ENCODE measurements at places on chromosomes 12 and 14.

GRCh38 chr12:121461048-121461447 lies 61.1 kb downstream of the RNF34 start:
- no peak for DNase-seq

- DNase-seq: no peak
Measured at GRCh38 chr12:125184213-125184967, 119.2 kb downstream of the AACS start.

DNA sequence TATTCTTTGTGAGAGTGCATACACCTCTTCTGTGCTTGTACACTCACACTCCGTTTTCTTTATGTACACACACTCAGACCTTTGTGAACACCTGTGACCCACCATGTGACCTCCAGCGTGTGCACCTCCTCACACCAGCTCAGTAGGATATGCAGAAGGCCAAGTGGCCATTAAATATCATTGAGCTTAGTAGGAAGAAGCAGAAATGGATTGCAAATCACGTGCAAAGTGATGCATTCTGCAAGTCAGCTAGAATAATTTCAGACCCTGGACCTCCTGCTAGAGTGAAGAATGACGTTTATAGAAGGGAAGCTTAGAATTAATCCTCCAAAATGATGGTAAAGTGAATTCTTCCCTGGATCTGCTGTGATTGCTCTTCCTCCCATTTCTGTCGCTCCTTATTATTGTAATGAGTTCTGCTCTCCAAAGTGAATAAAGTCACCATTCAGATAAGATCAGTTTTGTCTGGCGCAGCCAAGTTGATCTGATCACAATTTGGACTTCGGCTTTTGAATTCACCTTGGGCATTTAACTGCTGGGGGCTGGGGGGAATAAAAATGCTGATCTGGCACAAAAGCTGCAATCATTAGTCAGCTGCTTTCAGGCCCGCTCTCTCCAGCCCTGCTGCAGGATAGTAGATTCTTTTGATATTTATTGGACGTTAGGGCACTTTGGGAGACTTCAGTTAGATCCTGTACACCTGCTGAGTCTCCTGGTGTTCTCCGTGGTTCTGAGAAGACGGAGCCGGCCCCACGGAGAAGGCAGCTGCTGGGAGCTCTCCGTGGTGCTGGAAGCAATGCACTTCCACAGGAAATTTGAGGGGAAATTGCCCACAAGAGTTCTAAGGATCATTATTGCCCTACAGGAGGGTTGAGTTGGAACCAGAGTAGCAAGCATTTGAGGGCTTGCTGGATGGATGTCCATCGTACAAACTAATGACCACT lies 12.4 kb upstream of the NRXN3 start:
- DNase-seq: no peak

DNA sequence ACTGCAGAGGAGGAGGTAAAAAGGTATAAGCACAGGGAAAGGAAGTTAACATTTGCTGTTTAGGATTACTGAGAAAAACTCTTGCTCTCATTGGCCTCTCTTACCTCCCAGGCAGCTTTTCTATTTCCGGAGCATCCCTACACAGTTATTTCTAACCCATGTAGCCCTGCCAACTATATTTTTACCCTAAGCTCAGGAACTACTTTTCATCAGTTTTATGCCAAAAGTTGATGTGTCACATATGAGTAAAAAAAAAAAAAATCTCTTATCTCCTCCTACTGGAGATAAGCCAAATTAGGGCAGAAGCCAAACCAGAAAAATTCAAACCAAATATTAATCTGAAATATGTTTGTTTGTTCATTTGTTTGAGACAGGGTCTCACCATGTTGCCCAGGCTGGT lies 34.4 kb upstream of the PSMA6 start:
- DNase-seq: no peak

DNA sequence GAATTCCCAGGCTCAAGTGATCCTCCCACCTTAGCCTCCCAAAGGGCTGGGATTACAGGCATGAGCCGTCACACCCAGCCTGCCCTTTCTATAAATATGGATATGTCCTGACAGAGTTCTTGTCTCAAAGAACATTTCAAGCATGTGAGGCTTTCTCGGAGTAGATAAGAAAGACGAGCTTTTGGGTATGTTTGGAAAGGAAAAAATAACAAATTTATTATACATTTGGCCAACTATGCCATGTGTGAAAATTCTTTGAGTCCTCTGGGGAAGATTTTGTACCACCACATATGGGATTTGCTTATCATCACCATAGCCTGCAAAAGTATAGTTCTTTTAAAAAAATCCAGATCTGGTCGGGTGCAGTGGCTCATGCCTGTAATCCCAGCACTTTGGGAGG lies 23.7 kb upstream of the MYBPC1 start:
- DNase-seq: no peak

DNA sequence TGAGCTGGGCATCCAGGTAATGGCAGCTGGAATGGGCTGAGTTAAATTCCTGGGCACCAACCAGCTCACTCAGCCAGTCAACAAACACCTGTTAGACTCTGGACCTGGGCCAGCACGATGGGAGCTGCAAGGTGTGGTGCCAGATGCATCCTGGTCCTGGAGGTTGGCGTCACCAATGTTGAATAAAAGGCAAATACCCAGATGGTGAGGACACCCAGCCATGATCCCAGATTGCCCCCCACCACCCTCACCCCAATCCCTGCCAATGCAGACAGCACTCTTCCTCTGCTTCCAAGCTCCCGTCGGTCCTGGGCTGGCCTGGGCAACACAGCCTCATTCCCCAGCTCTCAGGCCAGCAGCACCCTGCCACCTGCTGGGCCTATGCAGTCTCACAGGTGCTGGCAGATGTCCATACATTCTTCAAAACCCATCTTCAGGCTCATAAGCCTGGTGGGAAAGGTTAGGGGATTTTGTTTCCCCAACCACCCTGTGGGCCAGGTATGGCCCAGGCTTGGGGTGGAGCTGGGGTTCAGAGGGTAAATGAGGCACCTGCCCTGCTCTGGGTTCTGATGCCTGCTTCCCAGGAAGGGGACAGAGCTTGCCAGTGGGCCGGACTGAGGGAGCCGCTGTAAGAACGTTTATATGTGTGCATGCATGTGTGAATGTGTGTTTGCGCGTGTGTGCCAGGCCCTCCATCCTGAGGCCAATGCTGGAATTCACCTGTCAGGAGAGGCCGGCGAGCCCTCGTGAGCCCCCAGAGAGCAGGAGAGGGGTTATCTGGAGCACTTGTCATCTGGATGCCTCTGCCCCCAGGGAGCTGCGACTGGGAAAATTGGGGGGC lies 58.0 kb downstream of the LGMN start:
- DNase-seq: peak; percentile 48

GRCh38 chr12:105352052-105352451 lies 21.6 kb downstream of the C12orf75 start:
- no peak for DNase-seq

DNA sequence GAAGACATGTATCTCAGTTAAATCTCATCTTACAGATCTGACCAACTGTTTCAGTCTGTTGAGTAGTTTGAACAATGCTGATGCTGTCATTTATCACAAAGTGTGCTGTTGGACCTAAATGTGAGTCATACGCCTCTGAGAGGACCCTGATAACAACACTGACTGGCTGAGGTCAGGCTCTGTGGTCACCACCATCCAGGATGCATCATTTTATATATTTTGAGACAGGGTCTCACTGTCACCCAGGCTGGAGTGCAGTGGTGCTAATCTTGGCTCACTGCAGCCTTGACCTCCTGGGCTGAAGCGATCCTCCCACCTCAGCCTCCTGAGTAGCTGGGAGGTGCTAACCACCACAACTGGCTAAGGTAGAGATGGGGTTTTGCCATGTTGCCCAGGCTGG lies 181.0 kb upstream of the RGS6 start:
- DNase-seq: no peak

DNA sequence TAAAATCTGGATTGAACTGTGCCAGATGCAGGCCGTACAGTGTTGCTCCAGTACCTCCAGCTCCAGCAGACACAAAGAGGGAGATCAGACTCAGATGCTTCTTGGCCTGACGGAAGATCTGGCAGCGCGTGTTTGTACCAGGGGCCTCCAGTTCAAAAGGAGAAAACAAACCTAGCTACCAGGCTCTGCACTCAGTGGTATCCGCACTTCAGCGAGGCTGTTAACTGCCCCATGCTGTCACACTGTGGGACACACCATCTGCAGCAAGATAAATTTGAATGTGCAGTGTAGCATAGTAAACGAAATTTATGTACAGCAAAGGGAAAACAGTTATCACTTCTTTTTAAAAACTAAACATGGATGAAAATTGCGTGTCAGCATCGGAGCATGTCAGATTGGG lies 5.1 kb downstream of the DYNC1H1 start:
- DNase-seq: no peak

DNA sequence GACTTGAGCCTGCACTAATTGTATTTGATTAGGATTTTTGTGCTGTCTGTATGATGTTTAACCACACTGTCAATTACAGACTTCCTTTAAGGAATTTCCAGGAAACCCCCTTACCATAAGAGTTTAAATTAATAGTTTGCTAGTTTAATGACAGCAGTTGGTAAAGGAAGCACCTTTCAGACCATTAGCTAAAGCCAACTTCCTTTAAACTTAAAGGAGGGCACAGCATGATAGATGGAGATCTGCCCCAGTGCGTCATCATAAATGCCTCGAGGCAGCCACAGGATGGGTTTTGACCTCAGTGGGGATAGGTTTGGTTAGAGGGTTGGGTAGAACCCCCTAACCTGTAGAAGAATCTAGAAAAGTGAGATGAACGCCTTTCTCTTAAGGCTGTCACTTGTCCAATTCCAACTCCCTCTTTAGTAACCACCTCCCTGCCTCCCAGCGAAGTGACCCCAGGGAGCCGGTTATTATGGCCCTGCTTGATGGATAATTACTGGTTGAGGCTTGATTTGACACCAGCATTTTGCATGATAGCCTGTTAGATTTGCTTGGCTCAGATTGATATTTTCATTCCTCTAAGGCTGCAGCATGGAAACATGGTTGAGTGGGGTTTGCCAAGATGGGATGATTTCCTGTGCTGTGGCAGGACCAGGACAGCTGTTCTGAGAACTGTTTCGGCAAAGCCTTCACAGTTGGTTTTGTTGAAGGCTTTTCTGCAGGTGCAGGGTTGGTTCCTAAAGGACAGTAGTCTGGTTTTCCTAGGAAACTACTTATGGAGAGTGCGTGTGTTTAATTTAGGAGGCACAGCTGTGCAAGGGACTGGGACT lies 62.7 kb downstream of the CHST11 start:
- no peak for DNase-seq

DNA sequence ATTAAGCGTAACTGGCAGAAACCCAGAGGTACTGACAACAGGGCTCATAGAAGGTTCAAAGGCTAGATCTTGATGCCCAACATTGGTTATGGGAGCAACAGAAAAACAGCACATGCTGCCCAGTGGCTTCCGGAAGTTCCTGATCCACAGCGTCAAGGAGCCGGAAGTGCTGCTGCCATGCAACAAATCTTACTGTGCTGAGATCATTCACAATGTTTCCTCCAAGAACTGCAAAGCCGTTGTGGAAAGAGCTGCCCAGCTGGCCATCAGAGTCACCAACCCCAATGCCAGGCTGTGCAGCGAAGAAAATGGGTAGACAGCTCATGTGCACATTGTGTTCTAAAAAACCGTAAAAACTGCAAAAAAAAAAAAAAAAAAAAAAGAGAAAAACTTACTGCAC lies 192.3 kb downstream of the MON2 start:
- DNase-seq: no peak

- DNase-seq: no peak
Measured at GRCh38 chr12:69908203-69908602, 83.2 kb downstream of the MYRFL start.

DNA sequence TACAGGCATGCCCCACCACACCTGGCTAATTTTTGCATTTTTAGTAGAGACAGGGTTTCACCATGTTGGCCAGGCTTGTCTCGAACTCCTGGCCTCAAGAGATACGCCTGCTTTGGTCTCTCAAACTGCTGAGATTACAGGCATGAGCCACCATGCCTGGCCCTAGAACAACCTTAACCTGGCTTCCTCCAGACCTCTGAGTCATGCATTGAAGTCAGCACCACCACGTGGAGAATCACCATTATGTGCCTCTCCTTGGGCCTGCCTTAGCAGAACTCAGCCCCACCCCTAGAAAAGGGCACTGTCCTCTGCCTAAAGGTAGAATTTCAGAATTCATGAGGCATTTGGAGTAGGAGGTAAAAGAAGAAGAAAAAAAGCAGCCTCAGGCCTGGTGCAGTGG lies 49.0 kb downstream of the LIMA1 start:
- no peak for DNase-seq

- no peak for DNase-seq
Measured at GRCh38 chr14:49960453-49960852, 67.6 kb downstream of the ARF6 start.

DNA sequence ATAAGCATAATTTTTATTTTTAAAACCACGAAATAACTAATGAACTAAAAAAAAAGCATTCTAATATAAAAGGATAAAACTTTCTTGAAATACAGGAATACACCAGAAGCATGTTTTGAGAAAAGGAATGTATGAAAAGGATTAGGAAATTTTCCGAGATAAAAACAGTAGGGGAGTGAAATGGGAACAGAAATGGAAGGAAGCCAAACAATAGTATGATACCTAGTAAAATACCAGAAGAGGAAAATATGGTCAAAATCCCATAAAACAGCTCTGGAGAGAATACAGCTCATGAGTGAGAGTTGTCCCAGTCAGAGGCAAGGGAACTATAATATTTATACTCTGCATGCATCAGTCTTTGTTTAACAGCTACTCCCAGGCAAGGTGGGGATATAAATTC lies 1016.2 kb downstream of the SLC6A15 start:
- no peak for DNase-seq

- no peak for DNase-seq
Measured at GRCh38 chr12:106942775-106943174, 12.9 kb upstream of the TMEM263 start.

- DNase-seq: no peak
Measured at GRCh38 chr14:29803045-29803444, 124.6 kb downstream of the PRKD1 start.

DNA sequence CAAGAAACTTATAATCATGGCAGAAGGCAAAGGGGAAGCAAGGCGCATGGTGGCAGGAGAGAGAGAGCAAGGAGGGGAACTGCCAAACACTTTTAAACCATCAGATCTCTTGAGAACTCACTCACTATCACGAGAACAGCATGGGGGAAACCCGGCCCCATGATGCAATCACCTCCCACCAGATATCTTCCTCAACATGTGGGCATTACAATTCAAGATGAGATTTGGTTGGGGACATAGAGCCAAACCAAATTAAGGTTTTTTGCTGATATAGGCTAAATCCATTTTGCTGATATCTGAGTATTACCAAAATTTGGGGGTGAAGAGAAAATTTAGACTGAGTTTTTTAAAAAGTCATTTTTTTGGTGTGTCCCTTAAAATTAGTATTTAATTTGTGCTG lies 54.9 kb upstream of the TMX1 start:
- no peak for DNase-seq

- DNase-seq: no peak
Measured at GRCh38 chr12:67137256-67137655, 131.9 kb upstream of the CAND1 start.

DNA sequence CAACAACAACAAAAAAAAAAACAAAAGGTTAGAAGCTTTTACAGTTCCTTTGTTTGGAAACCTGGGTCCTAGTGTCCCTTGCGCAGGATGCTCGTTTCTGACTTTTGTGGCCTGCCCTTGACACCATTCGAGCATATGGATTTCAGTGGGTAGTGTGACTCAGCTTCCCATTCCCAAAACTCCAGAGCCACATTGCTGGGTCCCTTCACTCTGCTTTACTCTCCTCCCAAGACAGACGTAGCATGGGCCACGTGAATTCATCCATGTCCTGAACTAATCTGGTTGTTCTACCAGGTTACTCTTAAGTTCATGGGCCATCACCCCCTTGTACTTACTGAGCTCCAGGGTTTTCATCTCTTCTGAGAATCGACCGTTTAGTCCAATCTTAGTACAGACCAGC lies 68.0 kb upstream of the MAX start:
- DNase-seq: no peak
